ENCODE measurements at places on chromosomes 2 and 18. TPM values are rescaled to one million over a fixed set of nuclear protein-coding genes. Genes with fewer than 3 reads are reported as not detected.

TMEM185B gene
- 32.0 TPM for polyA plus RNA-seq

GRCh38 chr2:136437461-136437860 is 319.5 kb upstream of the CXCR4 start:
- DNase-seq = no peak

DNA sequence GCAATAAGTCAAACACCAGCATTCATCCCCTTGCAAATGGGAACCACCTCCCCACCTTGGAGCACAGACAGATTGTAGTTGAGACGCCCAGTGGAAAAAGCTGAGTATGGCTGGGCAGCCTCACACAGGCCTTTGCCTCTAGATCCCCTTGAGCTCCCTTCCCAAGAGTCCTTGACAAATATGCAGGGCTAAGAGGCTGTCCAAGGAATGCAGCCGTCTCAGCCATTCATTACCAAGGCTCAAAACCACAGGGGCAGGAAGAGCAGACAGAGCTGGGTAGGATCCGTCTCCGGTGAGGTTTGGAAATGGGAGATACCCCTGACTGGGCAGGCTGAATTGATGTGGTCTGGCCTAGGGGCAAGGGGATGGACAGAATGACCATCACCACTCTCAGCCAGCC is 557.1 kb downstream of the TNS1 start:
- DNase-seq = no peak

- no peak for DNase-seq
Measured at GRCh38 chr2:52518678-52519077, 1248.9 kb upstream of the CHAC2 start.

GRCh38 chr18:65721619-65722018 is 29.2 kb upstream of the CDH7 start:
- DNase-seq = no peak

DNA sequence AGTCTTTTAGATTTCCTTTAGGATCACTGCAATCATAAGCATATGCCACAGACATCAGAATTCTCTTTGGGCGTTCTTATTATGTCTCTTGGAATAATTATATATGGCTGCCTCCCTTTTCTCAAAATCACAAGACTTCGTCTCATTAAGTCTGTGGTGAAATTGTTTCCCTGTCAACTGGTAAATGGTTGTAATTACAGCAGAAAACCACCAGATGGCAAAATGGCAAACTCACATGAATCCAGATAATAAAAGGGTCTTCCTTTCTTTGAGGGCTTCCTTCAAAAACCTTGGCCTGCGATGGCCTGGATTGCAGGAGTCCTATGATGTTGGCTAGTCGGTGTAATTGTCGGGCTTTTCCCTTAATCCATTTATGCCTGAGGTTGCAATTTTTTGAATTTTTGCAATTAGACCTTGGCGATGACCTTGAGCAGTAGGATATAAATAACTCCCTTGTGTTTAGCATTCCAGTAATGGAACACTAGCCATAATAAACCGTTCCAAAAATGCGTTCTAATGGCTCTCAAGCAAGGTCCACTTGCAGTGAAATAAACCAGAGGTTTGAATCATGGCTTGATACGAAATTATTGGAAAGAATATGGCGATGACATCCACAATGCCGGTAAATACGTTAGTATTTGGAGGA is 656.4 kb downstream of the MBD2 start:
- DNase-seq = peak; percentile 1

DNA sequence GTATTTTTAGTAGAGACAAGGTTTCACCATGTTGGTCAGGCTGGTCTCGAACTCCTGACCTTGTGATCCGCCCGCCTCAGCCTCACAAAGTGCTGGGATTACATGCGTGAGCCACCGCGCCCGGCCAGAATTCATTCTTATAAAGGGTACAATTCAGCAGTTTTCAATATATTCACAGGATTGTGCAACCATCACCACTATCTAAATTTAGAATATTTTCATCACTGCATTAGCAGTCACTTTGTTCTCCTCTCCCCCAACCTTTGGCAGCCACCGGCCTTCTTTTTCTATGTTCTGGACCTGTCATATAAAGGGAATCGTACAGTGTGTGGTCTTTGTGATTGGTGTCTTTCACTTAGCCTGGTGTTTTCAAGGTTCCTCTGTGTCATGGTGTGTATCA is 40.7 kb downstream of the TCF7L1 start:
- no peak for DNase-seq

MFF gene
- polyA plus RNA-seq = 56.0 TPM

GRCh38 chr18:64972545-64972944 is 778.3 kb upstream of the CDH7 start:
- no peak for DNase-seq

IL18R1 gene
- polyA plus RNA-seq = not detected

CFAP210 gene
- polyA plus RNA-seq = not detected

GRCh38 chr2:608297-608696 is 68.9 kb downstream of the TMEM18 start:
- no peak for DNase-seq

GRCh38 chr2:53559302-53559966 is 208.2 kb upstream of the CHAC2 start:
- DNase-seq = no peak

DNA sequence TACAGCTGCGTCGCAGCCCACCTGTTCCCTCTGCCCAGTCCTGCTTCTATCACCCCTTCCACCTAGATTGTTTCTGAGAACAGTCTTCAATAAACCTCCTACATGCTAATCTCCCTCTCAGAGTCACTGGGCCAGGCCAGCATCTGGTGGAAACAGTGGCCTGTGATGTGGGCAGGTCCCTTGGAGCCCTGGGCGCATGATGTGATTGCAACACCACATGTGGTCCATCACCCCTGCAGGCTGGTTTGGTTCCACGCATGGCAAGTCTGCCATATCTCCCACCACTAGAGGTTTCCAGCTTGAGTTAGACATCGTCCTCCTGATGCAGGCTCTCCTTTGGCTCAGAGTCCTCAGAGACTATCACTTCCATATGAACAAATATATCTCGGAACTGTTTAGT is 83.5 kb downstream of the PRKCE start:
- no peak for DNase-seq

DNA sequence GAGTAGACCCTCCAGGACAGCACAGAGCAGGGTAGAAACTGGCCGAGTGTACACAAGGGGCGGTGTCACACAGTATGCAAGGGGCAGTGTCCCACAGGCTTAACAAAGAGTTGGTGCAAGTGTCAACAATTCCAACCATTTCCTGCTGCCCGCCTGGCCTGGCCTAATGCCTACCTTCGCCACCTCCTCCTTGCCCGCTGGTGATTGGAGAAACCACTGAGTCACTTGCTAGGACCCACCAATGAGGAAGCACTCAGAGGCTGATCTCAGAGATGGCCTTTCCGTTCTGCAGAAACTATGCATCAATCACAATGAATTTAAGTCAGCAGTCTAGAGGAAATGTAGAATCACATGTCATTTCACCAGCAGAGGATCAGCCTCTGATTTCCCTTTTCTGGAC is 263.3 kb upstream of the PKDCC start:
- no peak for DNase-seq

GDF7 gene
- polyA plus RNA-seq = 0.32 TPM

ALPI gene
- not detected for polyA plus RNA-seq

ANKAR gene
- polyA plus RNA-seq = 2.4 TPM

CHRNG gene
- polyA plus RNA-seq = not detected

All from BJ (cell line).